ENCODE measurements at places on chromosomes 1 and 21.

GRCh38 chr1:29675481-29676263, 439.4 kb downstream of the PTPRU start:
- DNase-seq, result no peak

GRCh38 chr1:232686346-232686745, 56.4 kb upstream of the SIPA1L2 start:
- DNase-seq, result no peak

DNA sequence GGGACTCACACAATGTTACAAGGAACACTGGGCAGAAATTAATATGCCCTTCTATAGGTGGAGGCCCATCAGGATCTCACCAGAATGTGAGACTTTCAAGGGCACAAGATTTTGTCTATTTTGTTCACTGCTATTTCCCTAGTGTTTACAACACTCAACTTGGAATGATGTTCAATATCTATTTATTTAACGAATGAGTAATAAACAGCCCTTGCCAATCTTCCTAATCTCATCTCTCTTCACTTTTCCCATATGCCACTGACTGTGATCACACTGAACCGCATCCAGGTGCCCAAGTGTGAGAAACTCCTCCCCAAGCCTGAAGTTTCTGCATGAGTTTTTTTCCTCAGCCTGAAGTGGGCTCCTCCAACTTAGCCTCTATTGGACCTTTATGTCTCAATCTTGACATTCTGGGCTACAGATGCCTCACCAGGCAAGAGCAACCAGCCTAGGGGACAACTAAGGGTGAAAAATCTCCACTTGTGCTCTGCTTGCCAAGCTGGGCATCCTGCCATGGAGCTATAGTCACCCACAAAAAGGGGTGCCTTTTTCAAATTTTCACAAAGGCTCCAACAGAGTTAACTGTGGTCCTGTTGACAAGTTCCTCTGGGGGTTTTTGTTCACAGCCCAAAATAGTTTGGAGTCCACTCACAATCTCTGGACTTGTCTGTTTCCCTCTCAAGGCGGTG, 105.6 kb downstream of the PLPP3 start:
- DNase-seq, result no peak

DNA sequence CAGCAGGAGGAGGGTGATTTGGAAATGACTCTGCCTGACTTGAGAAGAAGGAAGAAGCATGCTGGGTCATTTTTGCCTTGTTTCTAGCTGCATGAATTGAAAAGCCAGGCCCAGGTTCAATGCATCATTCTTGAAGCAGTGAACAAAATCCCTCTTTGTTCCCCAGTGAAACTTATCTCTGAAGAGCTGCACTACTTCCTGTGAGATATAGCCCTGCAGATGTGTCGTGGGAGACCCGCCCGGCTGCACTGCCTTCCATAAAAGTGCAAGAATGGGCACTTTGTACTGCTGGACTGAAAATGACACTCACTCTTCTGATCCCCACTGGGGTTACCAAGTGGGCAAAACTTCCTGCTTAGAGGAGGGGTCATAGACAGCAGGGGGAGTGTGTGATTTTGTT, 249.2 kb upstream of the NFIA start:
- no peak for DNase-seq

GRCh38 chr1:153655333-153655732, 3.2 kb upstream of the SNAPIN start:
- no peak for DNase-seq

- no peak for DNase-seq
These were observed 495 bp downstream of the SYNC start for GRCh38 chr1:32701951-32702598.
